NCI-H1048 (cell line): ENCODE measurements at places on chromosomes 16 and 17.

DNA sequence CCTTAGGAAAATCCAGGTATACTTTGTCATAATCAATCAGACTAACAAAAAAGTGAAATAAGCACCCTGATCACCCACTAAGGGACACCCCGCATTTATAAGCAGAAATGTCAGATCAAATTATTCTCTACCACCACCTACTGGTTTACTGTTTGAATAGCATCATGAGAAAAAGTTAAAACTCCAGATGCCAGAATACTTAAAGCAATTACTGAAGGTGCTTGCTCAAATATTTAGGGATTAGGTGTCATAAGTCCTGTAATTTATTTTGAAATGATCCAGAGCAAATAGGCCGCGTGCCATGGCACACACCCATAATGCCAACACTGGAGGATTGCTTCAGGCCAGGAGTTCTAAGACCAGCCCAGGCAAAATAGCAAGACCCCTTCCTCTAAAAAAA, 2.3 kb downstream of the TOP2A start:
- DNase-seq = no peak

DNA sequence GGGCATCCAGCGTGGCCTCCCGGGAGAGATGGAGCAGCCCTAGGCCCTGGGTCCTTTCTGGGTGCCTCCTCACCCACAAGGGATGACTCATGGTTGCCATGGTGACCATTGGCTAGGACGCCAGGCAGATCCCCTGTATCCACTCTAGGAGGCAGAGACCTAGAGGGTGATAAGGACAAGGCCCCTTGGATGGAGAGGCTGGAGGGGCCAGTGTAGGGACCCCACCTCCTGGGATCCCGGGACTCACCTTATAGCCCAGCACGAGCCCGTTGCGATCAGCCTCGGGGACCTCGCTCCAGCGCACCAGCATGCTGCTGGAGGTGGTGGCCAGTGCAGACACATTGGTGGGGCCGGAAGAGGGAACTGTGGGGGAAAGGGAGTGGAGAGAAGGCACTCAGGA, 82.2 kb upstream of the CDC42EP4 start:
- DNase-seq = no peak

- no peak for DNase-seq
Observed at GRCh38 chr16:51133688-51134087, 17.4 kb downstream of the SALL1 start.

- DNase-seq = no peak
Observed at GRCh38 chr16:88978608-88979346, 1.8 kb upstream of the CBFA2T3 start.

DNA sequence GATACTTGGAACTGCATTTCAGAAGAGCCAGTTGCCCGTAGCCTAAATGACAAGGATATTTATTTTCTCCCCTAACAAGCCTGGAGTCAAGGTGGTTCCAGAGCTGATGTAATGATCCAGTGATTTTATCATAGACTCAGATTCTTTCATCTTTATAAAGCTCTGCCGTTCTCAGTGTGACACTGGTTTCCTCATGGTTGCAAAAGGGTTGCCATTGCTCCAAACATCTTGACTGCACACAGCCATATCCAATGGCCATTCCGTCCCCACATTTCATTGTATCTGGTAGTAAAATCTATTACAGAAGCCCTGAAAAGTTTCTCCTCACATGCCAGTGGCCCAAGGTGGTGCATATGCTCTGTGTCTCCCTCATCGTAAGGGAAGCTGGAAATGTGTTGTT, 63.1 kb upstream of the SDK2 start:
- DNase-seq = no peak

DNA sequence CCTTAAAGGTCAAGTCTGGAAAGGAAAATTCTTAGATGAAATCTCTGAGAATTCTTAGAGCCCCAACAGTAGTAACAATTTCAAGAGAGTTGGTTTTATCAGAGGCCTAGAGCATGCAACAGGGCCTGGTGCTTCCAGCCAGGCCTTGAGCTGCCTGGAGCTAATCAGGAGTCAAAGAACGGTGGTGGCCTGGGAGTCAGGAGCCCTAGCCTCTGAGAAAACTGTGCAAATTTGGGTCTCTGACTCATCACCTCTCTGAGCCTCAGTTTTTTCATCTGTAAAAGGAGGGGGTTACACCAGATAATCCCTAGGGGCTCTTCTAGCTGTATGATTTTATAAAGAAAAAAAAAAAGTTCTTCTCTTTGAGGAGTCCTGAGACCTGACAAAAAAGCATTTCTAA, 227.3 kb upstream of the RPL38 start:
- DNase-seq = no peak

- no peak for DNase-seq
Observed at GRCh38 chr17:50934672-50935220, 68.6 kb upstream of the TOB1 start.

- DNase-seq = no peak
Observed at GRCh38 chr16:49608098-49608497, 234.5 kb downstream of the C16orf78 start.

DNA sequence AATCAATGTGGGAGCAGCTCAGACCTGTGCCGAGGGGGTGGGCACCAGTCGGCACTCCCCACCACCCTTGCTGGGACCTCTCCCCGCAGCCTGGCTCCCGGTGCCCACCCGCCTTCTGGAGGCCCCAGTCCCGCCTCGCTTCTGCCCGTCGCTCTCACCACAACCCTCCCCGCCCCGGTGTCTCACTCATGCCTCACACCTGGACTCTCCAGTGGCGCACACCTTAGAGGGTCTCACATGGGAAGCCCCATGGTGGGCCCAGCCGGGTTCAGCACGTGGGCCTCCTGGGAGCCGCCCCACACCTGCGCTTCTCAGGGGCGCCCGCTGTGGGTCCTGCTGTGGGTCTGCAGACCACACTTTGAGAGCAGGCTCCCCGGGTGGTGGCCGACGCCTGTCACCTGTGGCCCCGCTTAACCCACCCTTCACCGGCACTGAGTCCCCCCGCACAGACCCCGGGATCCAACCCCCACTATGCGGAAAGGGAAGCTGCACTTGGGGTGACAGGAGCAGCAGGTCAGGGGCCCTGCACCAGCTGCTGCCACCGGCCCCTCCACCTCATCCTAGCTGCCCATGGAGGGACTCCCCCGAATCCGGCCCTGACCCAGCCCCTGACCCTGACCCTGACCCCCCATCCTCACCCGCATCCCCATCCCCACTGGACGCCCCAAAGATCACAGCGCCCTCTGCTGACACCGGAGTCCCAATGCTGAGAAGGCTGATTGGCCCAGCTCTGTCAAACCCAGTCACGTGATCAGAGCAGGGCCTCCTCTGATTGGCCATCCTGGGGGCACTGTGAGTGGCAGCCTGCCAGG, 27.4 kb upstream of the SLC38A10 start:
- no peak for DNase-seq
